ENCODE measurements at places on chromosomes 1 and 21. TPM values are rescaled to one million over a fixed set of nuclear protein-coding genes. Genes with fewer than 3 reads are reported as not detected.

GRCh38 chr1:9078015-9078751 lies 8.7 kb upstream of the SLC2A5 start:
- DNase-seq: no peak

DNA sequence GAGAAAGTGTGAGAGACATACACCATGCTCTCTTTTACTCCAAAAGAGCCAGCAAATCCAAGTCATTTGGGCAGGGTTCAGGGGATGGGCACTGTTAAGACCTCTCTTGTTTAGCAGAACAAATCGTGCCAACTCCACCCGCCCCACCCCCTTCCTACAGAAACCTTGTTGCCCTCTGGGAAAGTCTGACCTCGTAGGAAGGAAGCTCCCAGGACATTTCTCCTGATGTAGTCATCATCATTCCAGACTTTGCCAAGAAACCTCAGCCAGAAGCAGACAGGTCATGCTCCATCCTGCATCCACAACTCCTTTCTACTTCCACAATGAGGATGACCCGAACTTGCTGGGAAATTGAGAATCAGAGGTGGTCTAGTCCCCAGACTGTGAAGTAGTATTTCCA lies 57.7 kb downstream of the UBE2T start:
- no peak for DNase-seq

GRCh38 chr1:24874611-24875234 lies 55.4 kb downstream of the RUNX3 start:
- DNase-seq: no peak

S100B gene
- polyA plus RNA-seq: 3.2 TPM

LYPD8 gene
- polyA plus RNA-seq: not detected

All from left kidney (tissue), 8 donors.